Karpas-422 (cell line): ENCODE measurements at places on chromosomes 1 and 21.

- no peak overlapping the region for H3K4me3 ChIP-seq
- no peaks in the 10 kb centered on the region for H3K36me3 ChIP-seq
- peak; percentile 86 for DNase-seq
- H3K27ac ChIP-seq, result no peak overlapping the region
- no peaks in the 10 kb centered on the region for H3K4me1 ChIP-seq
Observed at GRCh38 chr21:36630485-36631206, 68.3 kb upstream of the SIM2 start.

DNA sequence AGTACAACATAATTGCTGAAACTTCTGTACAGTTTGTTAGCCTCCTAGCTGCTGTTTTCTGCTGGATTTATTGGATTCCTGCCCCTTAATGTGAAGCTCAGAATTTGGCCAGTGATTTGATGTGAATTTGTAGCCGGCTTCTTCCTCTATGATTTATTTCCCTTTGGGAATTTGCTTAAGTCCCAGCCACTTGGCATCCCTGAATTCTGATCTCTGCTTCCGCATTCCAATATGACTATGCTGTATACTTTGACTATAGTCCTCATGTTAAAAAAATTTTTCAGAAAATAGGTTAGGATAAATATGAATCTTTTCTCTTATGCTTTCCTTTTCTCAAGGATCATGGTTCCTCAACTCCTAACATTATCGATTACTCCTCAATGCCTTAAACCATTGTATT lies 12.4 kb upstream of the LRIF1 start:
- no peaks in the 10 kb centered on the region for H3K4me1 ChIP-seq
- H3K4me3 ChIP-seq, result no peak overlapping the region
- no peaks in the 10 kb centered on the region for H3K36me3 ChIP-seq
- no peak overlapping the region for H3K27ac ChIP-seq
- no peaks in the 10 kb centered on the region for H3K27me3 ChIP-seq

DNA sequence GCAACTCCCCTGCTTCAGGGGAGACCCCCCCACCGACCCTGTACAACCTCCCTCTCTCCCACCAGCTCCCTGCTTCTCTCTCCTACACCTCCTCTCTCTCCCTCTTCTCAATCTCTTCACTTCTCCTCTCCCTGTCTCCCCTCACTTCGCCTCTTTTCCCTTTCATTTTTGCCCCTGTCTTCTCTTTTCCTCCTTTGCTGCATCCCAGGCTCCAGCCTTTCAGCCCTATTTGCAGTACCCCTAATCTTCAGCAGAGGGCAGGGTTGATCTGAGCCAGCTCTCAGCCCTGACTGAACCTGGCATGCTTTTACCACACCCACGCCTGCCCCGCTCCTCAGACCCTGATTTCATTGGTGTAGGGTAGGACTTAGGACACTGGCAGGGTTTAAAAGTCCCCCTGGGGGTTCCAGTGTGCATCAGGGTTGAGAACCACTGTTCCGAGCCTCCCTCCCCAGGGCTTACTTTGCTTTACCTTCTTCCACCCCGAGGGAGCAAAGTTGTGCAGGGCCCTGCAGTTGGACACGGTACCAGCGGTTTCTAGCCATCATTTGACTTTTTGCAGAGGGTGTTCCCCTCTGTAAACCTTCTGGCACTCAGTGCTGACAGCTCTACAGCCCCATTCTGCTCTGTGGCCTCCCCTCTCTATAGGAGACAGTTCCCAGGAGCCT lies 67.3 kb upstream of the CNTN2 start:
- peak; percentile 88 for DNase-seq
- H3K4me1 ChIP-seq, result peaks cover 45% of the 10 kb centered on the region
- H3K36me3 ChIP-seq, result no peaks in the 10 kb centered on the region
- no peak overlapping the region for H3K4me3 ChIP-seq
- no peak overlapping the region for H3K27ac ChIP-seq

DNA sequence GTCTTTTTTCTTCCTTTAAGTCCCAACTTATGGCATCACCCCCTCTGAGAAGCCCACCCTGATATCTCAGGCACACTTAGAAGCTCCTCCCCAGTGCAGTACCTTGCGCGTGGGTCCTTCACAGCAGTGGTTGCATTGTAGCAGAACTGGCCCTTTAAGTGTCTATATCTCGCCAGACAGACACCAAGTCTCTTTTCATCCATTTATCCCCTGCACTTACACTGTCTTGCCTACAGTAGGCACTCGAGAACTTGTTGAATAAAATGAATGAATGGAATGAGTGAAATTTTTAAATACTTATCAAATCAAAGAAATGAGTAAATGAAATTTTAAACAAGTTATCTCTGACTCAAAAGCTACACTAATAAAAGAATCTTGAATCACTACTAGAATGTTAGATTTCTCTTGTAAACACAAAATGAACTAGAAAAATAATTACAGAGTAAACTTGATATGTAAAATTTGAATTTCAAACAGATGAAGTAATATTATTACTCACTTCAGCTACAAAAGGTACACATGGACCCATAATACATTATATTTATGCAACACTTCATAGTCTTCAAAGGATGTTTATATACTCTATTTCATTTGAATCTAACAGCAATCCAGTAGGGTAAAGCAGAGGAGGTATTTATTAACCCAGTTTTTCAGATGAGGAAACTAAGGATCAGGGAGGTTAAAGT lies 54.7 kb upstream of the MAN1A2 start:
- peak; percentile 74 for DNase-seq
- no peaks in the 10 kb centered on the region for H3K4me1 ChIP-seq
- H3K4me3 ChIP-seq, result no peak overlapping the region
- no peaks in the 10 kb centered on the region for H3K36me3 ChIP-seq
- no peak overlapping the region for H3K27ac ChIP-seq
- H3K27me3 ChIP-seq, result no peaks in the 10 kb centered on the region

DNA sequence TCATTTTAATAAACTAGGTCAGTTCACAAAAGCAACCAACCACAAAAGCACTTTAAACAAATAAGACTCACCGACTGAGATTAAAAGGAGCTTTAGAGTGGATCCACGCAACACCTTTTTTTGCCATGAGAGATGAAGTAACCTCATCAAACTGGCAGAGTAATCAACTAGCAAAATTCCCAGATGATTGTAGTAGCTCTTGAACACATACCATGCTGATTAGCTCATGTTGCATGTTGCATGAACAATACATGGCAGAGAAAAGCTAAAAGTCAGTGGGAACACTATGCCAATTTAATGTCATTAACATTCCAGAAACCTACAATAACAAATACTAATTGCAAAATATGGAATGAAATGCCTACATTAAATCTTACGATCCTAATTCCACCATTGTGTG lies 4.1 kb downstream of the WARS2 start:
- H3K27me3 ChIP-seq, result no peaks in the 10 kb centered on the region
- no peak overlapping the region for H3K27ac ChIP-seq
- H3K4me3 ChIP-seq, result no peak overlapping the region
- peaks cover 33% of the 10 kb centered on the region for H3K4me1 ChIP-seq
- no peak for DNase-seq
- H3K36me3 ChIP-seq, result no peaks in the 10 kb centered on the region

DNA sequence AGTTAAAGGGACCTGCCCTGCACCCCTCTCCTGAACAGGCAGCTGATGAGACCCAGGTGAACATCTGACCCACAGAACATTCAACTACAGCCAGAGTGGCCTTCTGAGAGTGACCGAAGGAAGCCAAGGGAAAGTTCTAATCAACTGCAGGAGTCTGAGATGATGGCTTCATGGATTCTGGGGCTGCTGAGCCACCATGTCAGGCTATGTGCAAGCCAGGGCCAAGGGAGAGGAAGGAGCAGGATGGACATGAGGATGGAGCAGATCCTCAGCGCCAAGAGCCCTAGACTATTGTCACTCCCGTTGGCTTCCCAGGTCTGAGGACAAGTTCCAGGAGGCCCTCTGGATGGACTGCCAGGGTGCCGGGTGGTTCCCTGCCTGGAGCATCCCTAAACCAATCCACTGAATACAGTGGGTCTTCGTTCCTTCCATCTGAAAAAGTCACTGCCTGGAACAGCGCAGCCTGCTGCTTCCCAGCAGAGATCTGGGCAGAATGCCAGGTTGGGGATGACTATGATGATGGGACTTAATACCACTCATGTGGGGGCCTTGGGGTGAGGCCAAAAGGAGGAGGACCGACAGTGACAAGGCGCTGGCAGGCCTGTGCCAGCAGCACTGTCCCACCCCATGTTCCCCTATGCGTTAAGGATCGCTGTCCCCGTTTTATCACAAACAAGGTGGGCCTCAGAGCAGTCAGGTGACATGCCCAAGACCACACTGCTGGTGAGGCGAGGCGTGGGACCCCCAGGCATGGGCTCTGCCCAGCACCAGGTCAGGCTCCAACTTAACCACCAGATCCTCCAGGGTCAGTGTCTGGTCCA lies 19.8 kb downstream of the SPOCD1 start:
- H3K27me3 ChIP-seq, result no peaks in the 10 kb centered on the region
- no peak overlapping the region for H3K27ac ChIP-seq
- no peaks in the 10 kb centered on the region for H3K4me1 ChIP-seq
- H3K4me3 ChIP-seq, result no peak overlapping the region
- DNase-seq, result no peak

GRCh38 chr1:46303872-46304326 lies 401 bp downstream of the UQCRH start:
- H3K27ac ChIP-seq, result peak overlapping the region; percentile 76
- peak; percentile 71 for DNase-seq
- H3K36me3 ChIP-seq, result peaks cover 24% of the 10 kb centered on the region; the same call in 1 of the 2 replicates
- H3K4me3 ChIP-seq, result peak overlapping the region; percentile 78
- no peaks in the 10 kb centered on the region for H3K27me3 ChIP-seq

- no peak overlapping the region for H3K4me3 ChIP-seq
- no peaks in the 10 kb centered on the region for H3K36me3 ChIP-seq
- no peaks in the 10 kb centered on the region for H3K27me3 ChIP-seq
- DNase-seq, result no peak
- H3K27ac ChIP-seq, result no peak overlapping the region
Observed at GRCh38 chr1:47231301-47232186, 481 bp downstream of the TAL1 start.

DNA sequence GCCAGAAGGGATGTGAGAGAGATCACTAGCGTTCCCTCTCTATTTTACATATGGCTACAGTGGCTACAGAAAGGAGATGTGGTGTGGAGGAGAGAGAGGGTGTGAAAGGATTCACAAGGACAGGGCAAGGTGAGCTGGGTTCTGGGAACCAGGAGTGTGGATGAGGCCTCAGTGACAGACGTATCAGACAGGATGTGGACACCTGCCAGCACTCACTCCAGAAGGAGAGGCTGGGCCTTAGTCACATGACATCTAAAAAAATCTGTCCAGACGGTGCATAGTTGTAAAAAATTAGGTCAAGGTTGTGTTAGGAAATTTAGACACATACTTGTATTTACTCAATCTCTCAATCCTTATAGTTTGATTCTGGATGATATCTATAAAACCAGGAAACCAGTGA lies 10.6 kb downstream of the TRIM67 start:
- no peaks in the 10 kb centered on the region for H3K36me3 ChIP-seq
- H3K27ac ChIP-seq, result no peak overlapping the region
- no peak overlapping the region for H3K4me3 ChIP-seq

- H3K27me3 ChIP-seq, result no peaks in the 10 kb centered on the region
- H3K4me3 ChIP-seq, result peak overlapping the region; percentile 68
- peak; percentile 85 for DNase-seq
- peak overlapping the region; percentile 30; the same call in 1 of the 2 replicates for H3K27ac ChIP-seq
- H3K36me3 ChIP-seq, result no peaks in the 10 kb centered on the region
- H3K4me1 ChIP-seq, result peaks cover 32% of the 10 kb centered on the region
Observed at GRCh38 chr1:227728059-227728891, 6.8 kb downstream of the JMJD4 start.

DNA sequence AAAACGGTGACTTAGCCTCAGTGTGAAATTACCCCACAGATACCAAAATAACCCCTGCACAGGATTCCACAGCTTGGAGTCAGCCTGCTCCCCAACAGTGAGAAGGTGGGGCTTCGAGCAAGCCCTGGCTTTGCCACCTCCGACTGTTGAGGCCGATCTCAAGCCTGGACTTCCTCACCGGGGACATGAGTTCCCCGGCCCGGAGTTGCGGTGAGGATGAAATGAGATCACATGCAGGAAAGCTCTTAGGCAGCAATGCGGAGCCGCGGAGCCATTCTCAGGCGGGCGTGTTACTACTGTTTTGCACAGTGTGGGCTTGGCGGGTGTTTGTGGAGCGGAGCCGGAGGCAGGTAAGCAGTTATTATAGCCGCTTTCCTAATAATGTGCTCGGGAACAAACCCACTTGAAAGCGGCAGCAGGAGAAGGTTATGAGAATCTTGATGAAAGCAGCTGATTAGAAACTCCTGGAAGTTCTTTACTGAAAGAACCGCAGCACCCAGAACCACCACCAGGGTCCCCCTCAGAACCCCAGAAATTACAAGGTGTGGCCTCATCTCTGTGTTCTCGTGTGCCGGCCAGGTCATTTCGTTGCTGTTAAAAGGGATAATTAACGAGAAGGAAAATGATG lies 3.9 kb upstream of the CLSTN1 start:
- H3K36me3 ChIP-seq, result no peaks in the 10 kb centered on the region
- peak; percentile 62 for DNase-seq
- H3K27ac ChIP-seq, result no peak overlapping the region
- peaks cover 19% of the 10 kb centered on the region for H3K4me1 ChIP-seq

GRCh38 chr1:6417961-6418667 lies 1.6 kb downstream of the HES2 start:
- no peak overlapping the region for H3K27ac ChIP-seq
- H3K27me3 ChIP-seq, result no peaks in the 10 kb centered on the region
- no peak for DNase-seq

DNA sequence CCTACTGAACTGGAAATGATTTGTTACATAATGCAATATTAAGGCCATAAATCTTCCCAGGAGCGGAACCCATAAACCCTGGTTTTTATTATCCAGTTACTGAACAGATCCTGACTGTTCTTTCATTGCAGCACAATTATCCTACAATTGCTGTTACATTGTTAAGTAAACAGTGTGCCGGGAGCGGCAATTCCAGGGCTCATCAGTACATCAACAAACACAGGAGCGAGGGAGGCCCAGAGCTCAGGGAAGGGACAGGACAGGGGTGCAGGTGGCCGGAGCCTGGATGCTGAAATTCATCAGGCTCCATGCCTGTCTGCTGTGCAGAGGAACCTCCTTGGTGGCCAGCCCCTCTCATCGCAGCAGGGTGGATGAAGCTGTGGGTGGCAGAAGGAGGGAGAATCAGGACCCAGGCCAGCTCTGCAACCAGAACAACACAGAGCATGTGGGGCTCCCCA lies 544.7 kb downstream of the NPHP4 start:
- H3K27me3 ChIP-seq, result no peaks in the 10 kb centered on the region
- no peaks in the 10 kb centered on the region for H3K4me1 ChIP-seq
- no peak for DNase-seq
- no peak overlapping the region for H3K27ac ChIP-seq
- no peaks in the 10 kb centered on the region for H3K36me3 ChIP-seq
